SHP77 (cell line): ENCODE measurements at places on chromosomes 7 and 10.

GRCh38 chr7:43769281-43769680 lies 10.8 kb downstream of the BLVRA start:
- DNase-seq, result no peak

GRCh38 chr7:25347360-25348066 lies 119.2 kb upstream of the NPVF start:
- no peak for DNase-seq

DNA sequence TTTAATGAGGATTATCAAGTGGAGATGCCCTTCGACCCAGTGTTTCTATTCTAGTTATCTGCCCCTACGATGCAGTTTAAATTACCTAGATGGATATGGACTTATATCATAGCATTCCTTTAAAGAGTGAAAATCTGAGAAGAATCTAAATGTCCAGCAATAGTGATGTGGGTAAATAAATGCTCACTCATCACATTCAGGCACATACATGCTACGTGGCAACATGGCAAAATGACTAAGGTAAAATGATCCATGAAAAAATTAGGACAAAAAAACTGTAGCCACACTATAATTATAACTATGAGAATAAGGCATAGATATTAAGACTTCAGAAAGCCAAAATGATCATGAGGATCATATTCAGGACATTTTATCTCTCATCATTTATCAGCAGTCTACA lies 82.4 kb upstream of the PDE1C start:
- no peak for DNase-seq

- no peak for DNase-seq
Observed at GRCh38 chr10:8137272-8137681, 82.8 kb downstream of the GATA3 start.

- no peak for DNase-seq
Observed at GRCh38 chr10:119348516-119349240, 141.3 kb downstream of the GRK5 start.

DNA sequence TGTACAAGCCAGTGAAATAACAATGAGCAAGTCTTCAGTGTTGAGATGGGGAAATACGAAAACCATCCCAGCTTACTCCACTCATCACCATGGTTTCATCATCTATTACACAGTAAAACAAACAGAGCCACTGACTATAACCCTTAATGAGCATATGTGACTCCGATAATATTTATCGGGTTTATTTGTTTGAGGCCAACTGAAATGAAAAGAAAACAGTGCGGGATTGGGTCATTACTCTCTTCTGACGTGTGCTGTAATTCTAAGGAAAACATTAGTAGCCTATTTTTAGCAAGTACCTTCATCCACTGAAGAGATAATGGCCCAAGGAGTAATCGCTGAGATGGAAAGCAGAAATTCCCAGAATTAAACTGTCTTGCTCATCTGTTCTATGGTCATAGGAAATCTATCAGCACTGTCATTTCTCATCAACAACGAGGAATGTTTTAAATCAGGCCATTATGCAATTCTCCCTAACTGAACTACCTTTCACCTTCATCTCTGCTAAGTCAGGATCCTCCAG lies 716.5 kb downstream of the INHBA start:
- peak; percentile 99 for DNase-seq

- DNase-seq, result no peak
Observed at GRCh38 chr10:3867454-3868270, 82.7 kb upstream of the KLF6 start.

DNA sequence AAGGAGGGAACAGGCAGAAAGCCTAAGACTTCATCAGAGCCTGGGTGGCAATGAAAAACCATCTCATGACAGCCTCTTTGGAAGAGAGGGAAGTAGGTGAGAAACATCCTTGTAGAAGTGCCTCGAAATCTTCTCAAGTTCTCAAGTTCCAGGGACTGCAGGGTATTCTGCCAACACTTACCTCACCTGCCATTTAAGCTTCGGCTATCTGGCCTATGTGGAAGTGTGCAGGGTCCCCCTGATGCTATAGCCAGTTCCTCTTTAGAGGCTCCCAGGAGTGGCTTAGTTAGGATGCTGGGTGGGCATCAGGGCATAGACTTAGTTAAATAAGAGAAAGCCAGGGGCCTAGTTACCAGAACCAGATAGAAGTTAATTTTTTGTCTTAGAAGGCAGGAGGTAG lies 27.0 kb downstream of the ABCC2 start:
- no peak for DNase-seq

- no peak for DNase-seq
Observed at GRCh38 chr10:31132681-31133244, 101.1 kb upstream of the ZNF438 start.
